GM12865 (cell line): ENCODE measurements at places on chromosomes 1 and 21.
A peak's percentile ranks its signal among the peaks of the same experiment; 100 is the strongest.

DNA sequence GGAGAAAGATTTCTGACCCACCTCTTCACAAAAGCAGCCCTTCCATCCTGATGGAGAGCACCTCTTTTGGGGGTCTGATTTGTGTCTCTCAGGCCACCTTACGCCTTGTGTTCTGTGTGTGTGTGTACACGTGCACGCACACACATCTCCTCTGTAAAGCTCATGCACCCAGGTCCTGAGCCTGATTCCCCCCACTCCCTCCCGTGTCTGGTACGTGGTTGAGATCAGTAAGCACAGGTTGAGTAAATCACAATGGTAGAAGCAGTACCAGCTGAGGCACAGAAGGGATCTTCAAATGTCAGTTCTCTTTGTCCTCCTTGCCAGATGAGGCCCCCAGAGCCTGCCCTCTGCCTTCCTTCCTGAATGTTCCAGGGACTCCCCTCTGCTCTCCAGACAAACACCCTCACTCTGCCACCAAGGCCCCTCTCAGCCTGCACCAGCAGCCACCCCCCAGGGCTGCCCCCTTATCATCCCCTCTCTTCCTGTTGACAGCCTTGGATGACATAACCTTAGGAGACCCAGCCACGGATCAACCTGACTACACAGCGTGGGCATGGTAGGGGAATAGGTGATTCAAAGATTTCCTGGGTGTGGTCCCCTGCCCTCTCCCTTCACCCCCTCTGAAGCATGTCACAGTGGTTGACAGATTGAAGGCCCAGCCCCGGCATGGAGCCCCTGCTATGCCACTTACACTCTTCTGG is 112.8 kb downstream of the HIVEP3 start:
- peak; percentile 16 for DNase-seq

DNA sequence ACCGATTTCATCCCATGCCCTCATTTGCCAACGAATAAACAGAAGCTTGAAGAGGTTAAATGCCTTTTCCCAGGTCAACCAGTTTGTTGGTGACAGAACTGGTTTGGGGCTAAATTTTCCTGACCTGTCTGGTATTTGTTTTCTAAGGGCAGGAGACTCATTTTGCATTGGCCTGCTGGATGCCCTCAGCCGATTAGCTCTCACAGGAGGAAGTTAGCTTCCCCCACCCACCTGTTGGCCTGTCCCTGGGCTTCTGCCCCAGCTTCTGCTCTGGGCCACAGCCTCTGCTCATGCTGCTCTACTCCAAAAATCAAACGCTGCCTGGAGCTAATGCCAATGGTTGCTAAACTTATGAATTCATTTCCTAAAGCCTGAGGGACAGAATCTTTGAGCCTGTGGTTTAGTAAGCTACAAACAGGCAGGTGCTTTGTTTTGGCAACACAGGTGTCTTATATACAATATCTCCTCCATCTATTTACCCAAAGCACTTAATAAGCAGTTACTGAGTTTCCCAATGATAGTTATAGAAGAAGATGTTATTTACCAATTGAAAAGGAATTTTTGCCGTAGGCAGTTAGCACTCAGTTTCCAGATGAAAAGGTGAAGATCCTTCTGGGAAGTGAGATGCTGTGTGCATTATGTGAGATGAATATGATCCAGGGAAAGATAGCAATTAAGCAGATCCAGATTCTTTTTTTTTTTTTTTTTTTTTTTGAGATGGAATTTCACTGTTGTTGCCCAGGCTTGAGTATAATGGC is 82.3 kb downstream of the TM2D1 start:
- no peak for DNase-seq

DNA sequence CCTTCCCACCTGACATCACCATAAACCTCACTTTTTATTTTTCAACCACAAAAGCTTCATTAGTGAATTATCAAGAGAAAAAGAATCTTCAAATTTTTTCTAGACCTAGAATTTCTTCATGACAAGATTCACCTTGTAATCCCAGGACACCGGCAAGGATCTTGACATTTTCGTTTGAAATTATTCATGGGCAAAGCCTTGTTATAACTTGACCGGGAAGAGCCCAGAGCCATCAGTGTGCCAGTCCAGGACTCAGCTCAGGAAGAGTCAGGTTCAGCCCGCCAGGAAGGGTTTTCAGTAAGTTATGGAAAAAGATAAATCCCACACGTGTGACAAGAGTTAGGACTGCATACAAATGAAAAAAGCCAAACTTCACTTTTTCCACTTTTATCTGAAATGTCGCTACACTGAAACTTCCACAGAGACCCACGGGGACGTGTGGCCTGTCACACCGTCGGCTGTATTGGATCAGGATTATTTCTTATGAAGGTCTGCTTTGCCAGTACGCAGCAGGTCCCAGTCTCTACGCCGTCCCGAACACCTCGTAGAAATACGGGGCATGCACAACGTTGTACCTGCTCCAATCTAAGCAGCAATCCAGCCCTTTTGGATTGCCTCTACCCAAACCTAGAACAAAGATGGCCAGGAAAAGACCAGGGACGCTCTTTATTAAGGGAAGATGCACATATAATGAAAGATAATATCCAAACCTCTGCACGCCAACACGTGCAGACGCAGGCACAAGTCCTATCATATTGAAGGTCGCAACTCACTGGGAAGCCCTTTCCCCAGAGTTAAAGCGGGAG is 916 bp downstream of the F3 start:
- no peak for DNase-seq

- no peak for DNase-seq
These were observed 127.4 kb upstream of the HMGB4 start for GRCh38 chr1:33736496-33736895.

GRCh38 chr1:60732977-60733401 is 349.4 kb upstream of the NFIA start:
- DNase-seq, result no peak

GRCh38 chr1:168454211-168454815 is 89.5 kb downstream of the XCL2 start:
- no peak for DNase-seq

DNA sequence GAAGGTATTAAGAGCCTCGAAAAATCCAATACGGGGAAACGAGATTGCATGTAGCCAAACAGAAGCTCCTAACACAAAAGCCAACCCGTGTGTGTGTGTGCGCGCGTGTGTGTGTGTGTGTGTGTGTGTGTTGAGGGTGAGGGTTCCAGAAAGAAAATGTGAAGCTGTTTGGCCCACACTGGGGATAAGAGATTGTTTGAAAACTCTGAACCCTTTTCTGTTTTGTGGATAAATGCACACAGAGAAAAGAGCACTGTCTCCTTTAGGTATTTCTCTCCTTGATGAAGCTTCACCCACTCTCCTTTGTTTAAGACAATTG is 1.9 kb downstream of the WLS start:
- DNase-seq, result peak; percentile 12

DNA sequence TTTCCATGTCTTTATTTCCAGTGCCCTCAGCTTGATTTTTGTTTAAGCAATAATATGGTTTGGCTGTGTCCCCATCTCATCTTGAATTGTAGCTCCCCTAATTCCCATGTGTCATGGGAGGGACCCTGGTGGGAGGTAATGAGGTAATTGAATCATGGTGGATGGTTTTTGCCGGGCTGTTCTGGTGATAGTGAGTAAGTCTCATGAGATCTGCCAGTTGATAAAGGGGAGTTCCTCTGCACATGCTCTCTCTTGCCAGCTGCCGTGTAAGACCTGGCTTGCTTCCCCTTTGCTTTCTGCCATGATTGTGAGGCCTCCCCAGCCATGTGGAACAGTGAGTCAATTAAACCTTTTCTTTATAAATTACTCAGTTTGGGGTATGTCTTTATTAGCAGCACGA is 559.6 kb upstream of the ADAMTS5 start:
- DNase-seq, result no peak

GRCh38 chr1:97170300-97170699 is 448.7 kb downstream of the PTBP2 start:
- no peak for DNase-seq

DNA sequence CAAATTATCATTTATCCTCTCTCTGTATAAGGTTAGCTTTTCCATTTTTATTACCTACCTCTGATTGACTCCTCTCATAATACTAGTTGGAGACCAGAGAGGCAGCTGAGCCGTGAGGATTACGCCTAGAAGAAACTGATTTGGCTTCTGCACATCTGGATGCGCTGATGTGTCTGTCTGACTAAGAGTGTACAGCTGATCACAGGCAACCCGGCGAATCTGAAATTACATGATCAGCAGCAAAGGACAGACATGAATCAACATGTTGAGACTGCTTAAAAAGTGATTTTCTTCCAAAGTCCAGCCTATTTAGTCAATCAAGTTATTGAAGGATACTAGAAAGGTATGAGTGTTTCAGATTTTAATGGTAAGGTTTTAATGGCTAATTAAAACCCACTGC is 81.2 kb downstream of the PCSK9 start:
- DNase-seq, result no peak

DNA sequence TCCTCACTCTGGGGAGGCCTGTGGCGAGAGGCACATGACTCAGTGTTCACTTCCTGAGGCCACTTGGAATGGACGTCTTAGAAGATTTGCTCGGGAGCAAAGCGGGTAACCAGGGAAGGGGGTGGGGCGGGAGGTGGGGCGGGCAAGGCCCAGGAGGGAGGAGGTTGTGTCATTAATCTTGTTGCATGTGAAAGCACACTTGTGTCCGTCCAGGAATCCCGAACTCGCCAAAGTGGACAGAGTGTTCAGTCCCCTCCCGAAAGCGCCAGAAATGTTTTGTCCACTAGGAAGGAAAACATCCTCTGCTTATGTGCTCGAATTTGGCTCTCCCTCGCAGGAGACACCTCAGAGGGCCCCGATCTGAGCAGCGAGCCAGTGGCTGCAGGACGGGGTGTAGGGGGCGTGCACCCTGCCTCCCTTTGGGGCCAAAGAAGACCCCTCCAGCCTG is 84.2 kb downstream of the SPSB1 start:
- no peak for DNase-seq

- DNase-seq, result no peak
These were observed 28.6 kb downstream of the KRTAP10-1 start for GRCh38 chr21:44511219-44511937.

DNA sequence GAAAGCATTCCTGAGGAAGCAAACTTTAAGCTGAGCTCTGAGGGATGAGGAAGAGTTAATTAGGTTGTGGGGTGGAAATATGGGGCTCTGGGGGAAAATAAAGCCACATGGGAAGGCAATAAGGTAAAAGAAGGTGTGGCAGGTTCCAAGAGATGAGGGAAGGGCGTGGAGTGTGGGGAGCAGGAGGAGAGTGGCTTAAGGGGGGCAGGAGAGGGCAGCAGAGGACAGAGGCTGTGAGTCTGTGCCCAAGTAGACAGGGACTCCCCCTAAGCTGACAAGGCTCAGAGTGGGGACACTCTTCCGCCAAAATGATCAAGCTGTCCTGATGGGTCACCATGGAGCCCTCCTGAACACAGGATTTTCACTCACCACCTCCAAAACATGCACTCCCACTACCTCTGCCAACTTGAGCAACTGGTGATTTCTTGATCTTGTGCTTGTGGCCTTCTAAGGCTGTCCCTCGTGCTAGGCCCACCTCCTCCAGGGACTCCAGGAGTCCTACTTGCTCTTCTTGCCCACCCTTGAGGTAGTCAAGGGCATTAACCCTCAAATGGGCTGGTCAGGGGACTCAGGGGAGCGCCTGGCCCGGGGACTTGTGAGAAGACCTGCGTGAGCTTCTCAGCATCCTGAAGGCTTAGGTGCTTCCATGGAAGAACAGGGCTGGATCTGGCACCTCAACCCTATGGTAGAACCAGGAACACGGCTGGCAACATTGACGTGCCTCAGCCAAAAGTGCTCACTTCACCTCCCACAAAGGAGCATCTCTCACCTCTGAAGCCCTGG is 23.4 kb downstream of the DMAP1 start:
- DNase-seq, result no peak

DNA sequence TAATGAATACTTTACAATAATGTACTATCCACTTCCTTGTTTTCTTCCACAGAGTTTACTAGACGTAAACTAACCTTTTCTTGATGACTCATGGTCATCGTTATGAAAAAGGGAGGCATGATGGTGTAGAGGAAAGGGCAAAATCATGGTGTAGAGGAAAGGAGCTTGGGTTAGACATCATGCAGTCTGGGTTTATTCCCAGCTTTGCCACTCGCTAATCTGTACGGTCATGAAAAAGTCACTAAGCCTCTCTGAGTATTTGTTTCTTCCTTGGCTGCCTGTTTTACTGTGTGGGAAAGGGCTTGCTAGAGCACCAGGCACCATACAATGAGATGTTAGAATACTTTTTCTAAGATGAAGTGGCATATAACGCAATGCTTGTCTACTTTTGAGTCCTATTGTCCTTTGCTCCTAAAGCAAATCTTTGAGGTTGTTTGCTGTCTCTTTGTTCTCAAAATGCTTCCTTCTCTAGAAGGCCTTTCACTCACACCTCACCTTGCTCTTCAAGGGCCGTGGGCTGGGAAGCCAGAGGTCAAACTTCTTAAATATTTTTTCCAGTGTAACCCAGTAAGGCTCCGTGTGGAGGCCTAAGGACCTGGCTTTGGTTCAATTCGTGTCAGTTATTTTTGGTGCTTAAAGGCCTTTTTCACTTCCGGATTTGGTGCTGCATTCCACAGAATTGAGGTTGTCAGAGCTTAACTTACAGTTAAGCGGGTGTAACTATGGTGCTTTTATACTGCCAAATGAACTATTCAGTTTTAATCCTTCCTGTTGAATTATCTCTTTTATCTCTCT is 9.9 kb upstream of the ETV3 start:
- DNase-seq, result peak; percentile 54

DNA sequence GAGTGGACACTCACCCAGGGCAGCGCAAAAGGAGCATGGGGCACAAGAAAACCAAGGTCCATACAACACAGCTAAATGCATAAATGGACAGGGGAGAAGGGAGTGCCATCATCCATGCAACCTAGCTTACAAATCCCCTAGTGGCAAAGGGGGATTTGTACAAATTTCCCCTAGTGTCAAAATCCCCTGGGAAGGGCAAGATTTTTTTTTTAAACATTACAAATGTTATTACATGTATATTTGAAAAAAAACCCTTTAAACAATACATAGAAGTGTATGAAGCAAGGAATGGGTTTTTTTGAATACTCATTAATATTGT is 89.6 kb upstream of the IVNS1ABP start:
- peak; percentile 44 for DNase-seq

DNA sequence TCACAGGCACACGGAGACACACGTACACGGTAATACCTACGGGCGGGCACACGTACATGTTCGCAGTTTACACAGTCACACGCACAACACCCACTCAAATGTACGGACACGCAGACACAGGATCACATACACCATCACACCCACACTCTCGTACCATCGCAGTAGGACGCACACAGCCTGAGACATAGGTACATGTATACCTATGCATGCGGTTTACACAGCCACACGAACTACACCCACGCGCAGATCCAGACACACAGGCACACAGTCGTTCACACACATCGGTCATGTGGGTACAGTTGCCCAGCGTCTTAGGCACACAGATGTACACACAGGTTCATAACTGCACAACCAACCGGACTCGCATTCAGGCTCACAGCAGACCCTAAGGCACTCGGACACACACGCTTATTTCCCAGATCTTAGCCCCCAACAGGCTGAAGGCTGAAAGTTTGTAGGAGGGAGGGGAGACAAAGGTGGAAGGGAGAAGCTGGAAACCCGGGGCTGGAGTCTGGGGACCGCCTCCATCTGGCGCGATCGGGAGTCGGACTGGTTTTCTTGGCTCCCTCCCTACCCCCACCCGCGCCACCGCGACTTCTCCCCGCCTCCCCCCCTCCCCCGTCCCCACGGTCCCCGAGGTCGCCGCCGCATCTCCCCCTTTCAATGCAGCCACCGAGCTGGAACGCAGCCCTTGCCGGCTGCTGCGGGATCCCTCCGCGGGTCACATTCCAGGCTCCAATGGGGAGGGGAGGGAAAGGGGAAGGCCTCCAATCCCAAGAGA is 51.9 kb upstream of the SYNC start:
- DNase-seq, result no peak
